ENCODE measurements at places on chromosomes 12 and 14.
A peak's percentile ranks its signal among the peaks of the same experiment; 100 is the strongest.

DNA sequence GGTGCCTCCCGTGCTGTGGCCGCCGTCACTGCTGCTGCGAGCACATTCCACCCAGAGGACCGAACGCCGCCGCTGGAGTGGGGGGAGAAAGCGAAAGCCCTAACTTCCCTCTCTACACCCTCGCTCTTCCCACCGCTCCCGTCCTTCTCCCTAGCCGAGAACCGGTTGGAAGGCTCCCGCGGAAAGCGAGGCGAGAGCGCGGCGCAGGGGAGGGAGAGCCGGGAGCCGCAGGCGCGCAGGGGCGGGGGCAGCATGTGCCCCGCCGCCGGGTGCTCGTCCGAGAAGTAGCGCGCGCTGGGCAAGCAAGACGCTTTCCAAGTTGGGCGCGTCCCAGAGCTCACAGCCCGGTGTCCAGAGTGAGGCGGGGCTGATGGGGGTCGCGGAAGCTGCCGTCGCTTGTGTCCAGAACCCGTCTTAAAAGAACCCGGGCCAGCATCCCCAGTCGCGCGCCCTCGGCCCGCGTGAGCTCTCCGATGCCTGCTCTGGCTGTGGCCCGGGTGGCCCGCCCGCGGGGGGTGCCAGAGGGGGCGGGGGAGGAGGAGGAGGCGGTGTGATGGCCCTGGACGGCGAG lies at the start of gene TRHDE:
Gene TRHDE (plus strand): TSS at position 280 of the 571 bp plus-strand sequence. CDS start 274 bp downstream, at position 554.
- DNase-seq, result no peak

DNA sequence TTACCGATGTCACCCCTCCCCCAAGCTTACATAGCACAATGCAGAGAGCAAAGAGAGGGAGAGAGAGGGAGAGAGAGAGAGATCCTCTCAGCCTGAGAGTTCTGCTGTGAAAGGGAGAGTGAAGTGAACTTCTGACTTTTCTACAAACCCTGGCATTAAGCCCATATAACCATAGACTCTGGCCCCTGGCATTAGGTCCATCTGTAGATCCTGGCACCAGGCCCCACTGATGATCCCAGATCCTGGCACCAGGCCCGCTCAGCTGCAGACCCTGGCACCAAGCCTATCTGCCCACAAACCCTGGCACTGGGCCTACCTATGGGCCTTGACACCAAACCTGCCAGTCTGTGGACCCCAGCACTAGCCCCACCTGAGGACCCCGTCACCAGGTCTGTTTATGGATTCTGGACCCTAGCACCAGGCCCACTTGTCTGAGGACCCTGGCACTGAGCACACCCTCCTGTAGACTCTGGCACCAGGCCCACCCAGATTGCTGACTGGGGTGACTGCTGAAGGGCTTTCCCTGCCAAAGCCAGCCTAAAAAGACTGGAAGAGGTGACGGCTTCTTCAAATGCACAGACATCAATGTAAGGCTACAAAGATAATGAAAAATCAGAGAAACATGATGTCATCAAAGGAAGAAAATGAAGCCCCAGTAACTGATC lies 14.5 kb upstream of the KRT83 start:
- no peak for DNase-seq

DNA sequence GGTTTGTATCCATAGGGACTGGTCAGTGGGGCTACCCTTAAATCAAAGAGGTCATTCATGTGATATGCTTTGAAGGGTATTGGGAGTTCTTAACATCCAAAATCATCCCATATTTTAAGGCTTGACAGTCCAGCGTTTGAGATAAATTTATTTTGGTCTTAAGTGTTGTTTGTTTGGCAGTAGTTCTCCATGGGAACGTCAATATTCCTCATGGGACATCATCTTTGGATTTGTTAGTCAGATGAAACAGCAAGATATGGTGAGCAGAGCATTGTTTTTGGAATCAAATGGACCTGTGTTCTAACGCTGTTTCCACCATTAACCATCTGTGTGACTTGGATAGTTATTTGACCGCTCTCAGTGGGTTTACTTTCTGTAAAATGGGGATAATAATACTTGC lies 45.9 kb upstream of the GSG1 start:
- no peak for DNase-seq

GRCh38 chr12:24996820-24997219 lies 47.9 kb upstream of the BCAT1 start:
- DNase-seq, result no peak

- no peak for DNase-seq
These were observed 82.8 kb upstream of the NEDD1 start for GRCh38 chr12:96824074-96824837.

DNA sequence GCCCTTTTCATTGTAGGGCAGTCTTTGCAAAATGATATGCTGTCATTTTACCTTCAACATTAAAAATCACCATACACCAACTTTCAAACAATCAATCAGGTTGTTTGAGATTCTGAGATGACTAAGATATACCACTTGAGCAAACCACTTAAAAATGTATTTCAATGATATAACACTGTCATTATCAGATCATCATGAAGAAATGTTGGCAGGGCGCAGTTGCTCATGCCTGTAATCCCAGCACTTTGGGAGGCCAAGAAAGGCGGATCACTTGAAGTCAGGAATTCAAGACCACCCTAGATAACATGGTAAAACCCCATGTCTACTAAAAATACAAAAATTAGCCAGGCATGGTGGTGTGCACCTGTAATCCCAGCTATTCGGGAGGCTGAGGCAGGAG lies 13.0 kb upstream of the RHOJ start:
- no peak for DNase-seq

DNA sequence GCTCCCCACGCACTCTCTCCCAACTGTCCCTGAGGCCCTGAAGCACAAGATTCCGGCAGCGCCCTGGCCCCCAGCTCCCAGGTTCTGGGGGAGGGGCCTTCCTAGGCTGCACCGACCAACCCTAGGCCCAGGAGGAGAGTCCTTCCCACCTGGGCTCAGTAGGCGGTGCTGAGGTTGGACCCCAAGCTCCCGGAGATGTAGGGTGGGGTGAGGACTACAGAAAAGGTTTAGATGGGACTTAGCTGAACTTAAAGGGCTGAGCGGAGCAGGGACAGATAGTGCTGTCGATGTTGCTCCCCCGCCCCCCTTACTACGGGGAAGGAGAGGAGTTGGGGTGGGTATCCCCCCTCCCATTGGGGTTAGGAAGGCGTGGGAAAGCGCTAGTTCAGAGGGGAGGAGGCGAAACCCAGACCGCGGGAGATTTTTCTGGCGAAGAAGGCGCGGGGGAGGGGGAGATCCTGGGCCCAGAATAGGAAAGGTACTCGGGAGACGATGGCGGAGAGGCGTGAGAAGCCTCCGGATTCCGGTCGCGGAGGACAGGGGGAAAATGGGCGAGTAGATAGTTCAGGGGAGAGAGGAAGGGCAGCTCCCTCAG lies 4.2 kb upstream of the BAZ2A start:
- no peak for DNase-seq

DNA sequence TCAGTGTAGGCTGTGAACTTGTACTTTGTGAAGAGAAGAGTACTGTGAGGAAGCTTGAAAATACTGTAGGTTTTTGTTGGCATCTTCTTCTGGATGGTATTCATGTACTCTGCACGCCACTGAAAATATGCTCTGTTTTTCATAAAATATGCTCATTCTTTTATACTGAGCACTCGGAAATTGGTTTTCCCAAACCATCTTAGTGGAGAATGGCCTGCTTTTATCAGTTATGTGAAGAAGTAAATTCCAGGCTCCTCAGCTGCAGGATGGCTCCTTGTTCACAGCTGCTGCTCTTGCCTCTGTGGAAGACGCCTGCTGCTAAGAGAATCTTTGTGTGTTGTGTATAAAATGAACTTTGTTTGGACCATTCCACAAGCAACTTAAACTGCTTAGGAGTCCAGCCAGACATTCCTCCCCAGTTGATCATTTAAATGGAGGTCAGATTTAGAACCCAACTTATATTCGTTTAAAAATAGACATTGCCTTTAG lies 443.5 kb upstream of the RGS6 start:
- no peak for DNase-seq

DNA sequence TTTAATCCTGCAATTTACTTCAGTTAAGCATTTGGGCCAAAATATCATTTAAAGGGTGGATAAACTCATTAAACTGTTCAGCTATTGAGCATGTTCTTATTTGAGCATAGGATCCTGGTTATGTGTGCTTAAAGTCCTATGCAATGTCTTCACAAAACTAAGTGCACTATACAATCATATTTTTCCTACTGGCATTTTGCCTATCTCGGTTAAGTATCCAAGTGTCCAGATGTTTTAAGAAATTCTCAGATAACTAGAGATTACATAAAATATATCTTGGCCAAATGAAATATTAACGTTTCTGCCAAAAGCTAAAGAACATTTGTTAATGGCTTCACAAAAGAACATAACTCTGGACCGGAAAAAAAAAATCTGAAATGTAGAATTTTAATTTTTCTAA lies 250.8 kb upstream of the LRFN5 start:
- DNase-seq, result no peak

GRCh38 chr14:100438678-100439592 lies 115.8 kb downstream of the SLC25A47 start:
- DNase-seq, result peak; percentile 23

DNA sequence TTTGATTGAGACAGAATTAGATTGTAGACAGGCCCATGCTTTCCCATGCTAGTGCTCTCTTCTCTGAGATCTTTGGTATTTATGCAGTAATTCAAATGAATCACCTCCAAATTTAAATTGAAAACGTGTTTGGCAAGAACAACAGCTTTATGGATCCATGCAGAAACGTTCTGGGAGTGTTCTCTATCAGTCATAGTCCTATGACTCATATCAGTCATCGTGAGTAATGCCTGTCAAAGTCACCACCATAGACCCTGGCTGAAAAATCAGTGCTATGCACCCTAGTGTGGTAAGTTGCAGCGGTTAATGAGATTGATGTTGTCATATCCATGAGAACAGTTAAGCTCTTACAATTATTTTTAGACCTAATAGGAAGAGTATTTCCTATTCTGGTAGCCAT lies 90.1 kb upstream of the FOXG1 start:
- DNase-seq, result no peak

DNA sequence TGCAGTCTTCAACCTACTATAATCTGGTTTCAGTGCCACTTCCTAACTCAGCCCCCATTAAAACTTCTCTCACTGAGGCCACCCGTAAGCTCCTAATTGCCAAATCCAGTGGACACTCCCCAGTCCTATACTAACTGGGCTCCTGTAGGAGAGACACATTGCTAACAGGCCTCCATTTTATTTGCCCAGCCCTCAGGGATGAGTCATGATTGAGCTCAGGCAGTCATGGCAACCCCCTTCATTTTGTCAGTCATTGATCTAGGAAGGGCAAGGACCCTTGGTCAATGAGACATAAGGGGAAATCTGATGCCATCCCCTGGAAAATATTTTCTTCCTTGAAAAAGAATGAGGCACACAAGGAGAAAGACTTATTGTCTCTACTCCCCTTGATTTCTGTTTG lies 70.1 kb upstream of the HIF1A start:
- DNase-seq, result no peak

DNA sequence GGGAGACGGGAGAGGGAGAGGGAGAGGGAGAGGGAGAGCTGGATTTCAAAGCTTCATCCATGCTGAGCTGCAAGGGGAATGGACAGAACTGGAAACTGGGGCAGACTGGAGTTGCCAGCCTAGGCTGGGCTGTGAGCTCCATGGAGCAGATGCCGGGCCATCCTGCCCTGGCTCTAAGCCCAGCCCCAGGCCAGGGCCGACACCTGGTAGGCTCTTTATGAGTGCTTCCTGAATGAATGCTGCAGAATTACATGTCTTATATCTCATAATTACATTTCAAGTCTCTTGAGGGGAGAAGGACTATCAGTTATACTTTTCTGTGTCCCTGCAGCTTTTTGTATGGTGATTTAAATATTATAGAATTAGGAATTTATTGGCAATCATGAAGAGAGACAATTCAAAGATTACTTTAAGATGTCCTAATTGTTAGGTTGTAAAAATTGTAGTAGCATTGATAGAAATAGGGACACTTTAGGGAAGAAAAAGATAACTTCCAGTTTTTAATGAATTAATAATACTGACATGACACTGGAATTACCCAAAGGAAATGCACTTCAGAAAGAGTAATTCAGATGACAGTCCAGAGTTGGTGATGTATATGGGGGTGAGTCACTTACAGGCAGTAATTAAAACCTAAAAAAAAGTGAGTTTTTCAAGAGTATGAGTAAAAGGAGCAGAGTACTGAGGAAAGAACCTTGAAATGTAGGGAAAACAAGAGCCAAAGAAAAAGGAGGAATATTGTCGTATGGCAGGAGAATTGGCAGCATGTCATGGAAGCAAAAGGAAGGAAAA lies 29.0 kb downstream of the SCYL2 start:
- no peak for DNase-seq

GRCh38 chr12:102833687-102834441 lies 83.2 kb downstream of the PAH start:
- DNase-seq, result no peak

DNA sequence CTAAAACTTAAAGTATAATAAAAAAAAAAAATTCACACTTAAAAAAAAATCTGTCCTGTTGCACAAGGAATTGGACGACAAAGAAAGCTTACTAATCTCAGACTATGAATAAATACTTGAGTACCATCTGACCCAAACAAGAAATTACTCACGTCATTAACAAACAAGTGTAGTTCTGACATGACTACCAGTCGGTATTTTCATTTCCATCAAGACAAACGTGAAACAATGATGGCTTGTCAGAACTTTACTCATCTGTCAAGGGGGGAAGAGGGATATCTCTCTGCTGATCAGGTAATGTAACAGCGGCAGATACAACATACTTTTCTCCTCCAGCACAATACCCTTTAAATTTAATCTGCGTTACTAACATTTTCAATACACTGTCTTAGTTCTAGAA lies 78.3 kb downstream of the CDK17 start:
- DNase-seq, result no peak

DNA sequence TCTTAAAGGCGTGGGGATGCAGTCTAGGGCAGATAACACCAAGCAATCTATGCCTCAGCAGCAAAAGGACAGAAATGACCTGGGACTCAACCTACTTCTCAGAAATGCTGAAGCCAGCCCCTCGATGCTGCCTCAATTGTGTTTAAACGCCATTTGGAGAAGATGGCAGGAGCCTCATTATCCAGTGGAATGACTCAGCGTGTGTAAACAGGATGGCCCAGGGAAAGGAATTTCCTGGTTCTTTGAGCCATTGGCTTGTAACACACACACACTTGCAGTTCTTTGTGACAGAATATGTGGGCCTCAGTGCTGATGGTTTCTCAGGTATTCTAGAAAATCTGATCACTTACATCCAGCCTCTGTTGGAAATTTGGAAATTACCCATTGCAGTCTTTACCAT lies 154.3 kb downstream of the NTF3 start:
- no peak for DNase-seq

GRCh38 chr12:115840159-115840558 lies 437.3 kb downstream of the MED13L start:
- no peak for DNase-seq

DNA sequence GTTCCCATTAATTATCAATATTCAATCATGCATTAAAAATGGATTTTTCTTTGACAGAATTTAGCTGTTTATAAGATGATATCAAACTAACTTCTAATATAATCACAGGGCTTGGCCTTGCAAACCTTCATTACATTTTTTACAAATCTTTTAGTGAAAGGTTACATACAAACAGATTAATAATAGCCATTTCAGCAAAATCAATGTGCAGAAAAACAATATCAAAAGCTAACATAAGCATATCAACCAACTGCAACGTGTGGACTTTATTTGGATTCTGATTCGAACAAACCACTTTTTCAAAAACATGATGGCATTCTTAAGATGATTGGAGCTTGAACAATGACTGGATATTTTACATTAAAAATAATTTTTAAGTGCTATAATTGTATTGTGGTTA lies 93.6 kb downstream of the OTX2 start:
- no peak for DNase-seq
